Stimulated activated CD4-positive, alpha-beta T cell treated with anti-CD3 and anti-CD28 coated beads, Interleukin-4, amount 100 ng/mL, for 4 hours (primary cell): ENCODE measurements at places on chromosomes 2 and 18.

- DNase-seq = no peak
Observed at GRCh38 chr2:30769891-30770462, 37.3 kb downstream of the CAPN13 start.

- DNase-seq = no peak
Observed at GRCh38 chr2:130288467-130289403, 54.0 kb upstream of the IMP4 start.

DNA sequence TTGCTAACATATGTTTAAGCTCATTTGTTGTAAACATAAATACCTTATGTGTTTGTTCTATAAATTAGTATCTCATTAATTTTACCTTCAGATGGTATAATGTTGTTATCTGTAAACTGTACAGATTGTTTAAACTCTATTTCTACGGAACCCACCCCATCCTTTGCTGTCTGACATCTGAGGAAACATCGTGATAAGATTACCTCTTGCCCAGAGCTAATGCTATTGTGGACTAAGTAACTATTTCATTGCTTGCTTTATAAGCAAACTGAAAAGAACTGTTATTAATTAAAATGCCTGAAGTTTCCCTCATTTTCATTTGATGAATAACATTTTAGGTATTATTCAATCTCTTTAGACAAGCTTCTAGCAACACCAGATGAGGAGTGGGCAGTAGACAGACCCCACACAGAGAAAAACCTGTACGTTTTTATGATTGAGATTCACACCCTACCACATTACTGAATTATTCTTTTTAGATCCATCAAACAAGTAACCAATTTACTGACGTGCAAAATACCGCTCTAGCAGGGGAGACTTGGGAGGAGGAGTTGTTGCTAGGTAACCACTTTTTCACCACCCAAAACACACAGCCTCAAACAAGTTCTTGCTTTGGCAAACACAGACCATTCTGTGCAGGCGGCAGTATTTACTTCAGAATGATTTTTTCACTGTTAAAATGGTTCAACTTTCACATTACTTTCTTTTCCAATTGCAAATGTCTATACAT is 1.9 kb upstream of the SYT4 start:
- no peak for DNase-seq

GRCh38 chr2:53958443-53958842 is 12.3 kb downstream of the PSME4 start:
- DNase-seq = no peak

GRCh38 chr2:147198651-147199171 is 646.1 kb upstream of the ACVR2A start:
- DNase-seq = no peak

- no peak for DNase-seq
Observed at GRCh38 chr18:55096263-55096951, 137.1 kb upstream of the CCDC68 start.

- DNase-seq = no peak
Observed at GRCh38 chr2:62231541-62231940, 35.6 kb downstream of the B3GNT2 start.

GRCh38 chr2:101461381-101461780 is 13.5 kb downstream of the RFX8 start:
- DNase-seq = no peak

- DNase-seq = no peak
Observed at GRCh38 chr2:228613133-228613850, 431.8 kb upstream of the SPHKAP start.

GRCh38 chr2:224769489-224769888 is 53.3 kb upstream of the CCDC195 start:
- no peak for DNase-seq
